Colonic mucosa (tissue), 4 donors: ENCODE measurements at places on chromosomes 7 and 10. TPM values are rescaled to one million over a fixed set of nuclear protein-coding genes. Genes with fewer than 3 reads are reported as not detected.
A peak's percentile ranks its signal among the peaks of the same experiment; 100 is the strongest.

Gene FZD1
- total RNA-seq, result 8.1 TPM

- H3K27ac ChIP-seq, result no peak overlapping the region
- no peak for DNase-seq
- peaks cover 8% of the 10 kb centered on the region for H3K4me1 ChIP-seq
- H3K4me3 ChIP-seq, result no peak overlapping the region
- no peaks in the 10 kb centered on the region for H3K36me3 ChIP-seq
Measured at GRCh38 chr10:73819081-73819480, 7.7 kb upstream of the NDST2 start.

Gene ANKRD22
- total RNA-seq, result 26.6 TPM

Gene SBDS
- total RNA-seq, result 112 TPM

- no peak for DNase-seq
- no peak overlapping the region for H3K27ac ChIP-seq
- H3K4me1 ChIP-seq, result no peaks in the 10 kb centered on the region
- H3K4me3 ChIP-seq, result no peak overlapping the region
Measured at GRCh38 chr10:67669978-67670377, 26.0 kb downstream of the CTNNA3 start.

DNA sequence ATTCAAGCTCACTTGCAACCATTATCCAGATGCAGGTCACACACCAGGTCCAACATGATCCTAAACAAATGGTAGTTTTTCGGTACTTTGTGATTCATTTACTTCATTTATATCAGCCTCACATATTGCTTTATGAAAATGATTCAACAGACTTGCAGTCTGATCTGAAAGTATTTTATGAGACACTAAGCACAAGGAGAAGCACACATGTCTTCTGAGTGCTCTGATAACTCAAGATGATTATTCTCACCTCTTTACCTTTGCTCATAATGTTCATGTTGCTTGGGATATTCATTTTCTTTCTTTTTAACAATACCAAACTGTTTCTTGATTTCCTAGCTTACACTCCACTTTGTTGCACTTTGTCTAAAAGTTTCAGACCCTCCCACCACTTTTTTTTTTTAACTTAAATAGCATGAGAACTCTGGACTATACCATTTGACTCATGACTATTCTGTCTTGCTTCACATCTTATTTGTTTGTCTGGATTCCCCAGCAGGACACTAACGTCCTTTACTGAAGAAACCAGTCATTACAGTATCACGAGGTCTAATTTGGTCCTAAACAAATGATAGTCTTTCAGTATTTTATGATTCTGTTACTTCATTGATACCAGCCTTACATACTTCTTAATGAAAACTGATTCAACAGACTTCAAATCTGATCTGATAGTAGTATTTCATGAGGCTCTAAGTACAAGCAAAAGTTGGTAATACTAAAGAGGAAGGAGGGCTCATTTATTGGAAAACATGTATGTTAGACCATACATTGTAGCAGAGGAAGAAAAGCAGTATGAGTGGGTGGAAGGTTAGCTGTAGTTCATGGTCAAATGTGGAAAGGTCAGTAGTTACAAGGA lies 171.8 kb upstream of the AHR start:
- H3K4me1 ChIP-seq, result no peaks in the 10 kb centered on the region
- no peak overlapping the region for H3K27ac ChIP-seq
- no peaks in the 10 kb centered on the region for H3K36me3 ChIP-seq
- DNase-seq, result no peak
- H3K27me3 ChIP-seq, result no peaks in the 10 kb centered on the region

- DNase-seq, result no peak
- no peaks in the 10 kb centered on the region for H3K36me3 ChIP-seq
- H3K27ac ChIP-seq, result no peak overlapping the region
- H3K4me1 ChIP-seq, result no peaks in the 10 kb centered on the region
Measured at GRCh38 chr10:2900530-2900929, 166.8 kb upstream of the PFKP start.

DNA sequence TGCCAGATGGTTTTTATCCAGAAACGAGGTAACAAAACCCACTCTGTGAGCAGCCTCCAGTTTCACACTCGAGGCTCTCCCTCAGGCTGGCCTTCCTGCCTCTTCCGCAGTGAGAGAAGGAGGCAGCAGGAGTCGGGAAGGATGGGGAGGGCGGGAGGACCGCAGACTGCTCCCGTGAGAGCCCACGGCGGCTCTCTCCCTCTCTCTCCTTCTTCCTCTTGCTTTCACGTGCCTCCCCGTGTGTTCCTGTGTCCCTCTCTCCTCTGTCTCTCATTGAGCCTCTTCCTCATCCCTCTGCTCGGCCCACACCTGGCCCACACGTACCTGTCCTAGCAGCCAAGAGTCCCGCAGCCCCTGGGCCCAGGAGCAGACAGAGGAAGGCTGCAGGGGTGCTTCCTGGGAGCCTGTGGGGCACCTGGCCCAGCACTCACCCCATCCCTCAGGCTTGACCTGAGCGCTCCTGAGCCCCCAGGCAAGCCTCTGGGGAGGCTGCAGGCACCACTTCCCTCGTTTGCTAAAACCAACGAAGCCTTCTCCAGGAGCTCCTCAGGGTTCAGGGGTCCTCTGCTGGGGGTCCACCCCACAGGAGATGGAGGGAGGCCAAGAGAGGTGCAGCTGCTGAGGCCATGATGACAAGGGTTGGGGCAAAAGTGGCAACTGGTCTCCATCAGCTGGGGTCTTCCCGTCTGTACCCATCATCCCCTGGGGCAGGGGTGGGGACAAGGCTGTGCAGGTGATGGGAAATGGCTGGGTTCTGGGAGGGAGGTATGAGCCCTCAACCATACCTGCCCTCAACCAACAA lies 13.6 kb downstream of the SPOCK2 start:
- no peaks in the 10 kb centered on the region for H3K4me1 ChIP-seq
- H3K4me3 ChIP-seq, result no peak overlapping the region
- DNase-seq, result no peak
- H3K36me3 ChIP-seq, result no peaks in the 10 kb centered on the region
- no peak overlapping the region for H3K27ac ChIP-seq

DNA sequence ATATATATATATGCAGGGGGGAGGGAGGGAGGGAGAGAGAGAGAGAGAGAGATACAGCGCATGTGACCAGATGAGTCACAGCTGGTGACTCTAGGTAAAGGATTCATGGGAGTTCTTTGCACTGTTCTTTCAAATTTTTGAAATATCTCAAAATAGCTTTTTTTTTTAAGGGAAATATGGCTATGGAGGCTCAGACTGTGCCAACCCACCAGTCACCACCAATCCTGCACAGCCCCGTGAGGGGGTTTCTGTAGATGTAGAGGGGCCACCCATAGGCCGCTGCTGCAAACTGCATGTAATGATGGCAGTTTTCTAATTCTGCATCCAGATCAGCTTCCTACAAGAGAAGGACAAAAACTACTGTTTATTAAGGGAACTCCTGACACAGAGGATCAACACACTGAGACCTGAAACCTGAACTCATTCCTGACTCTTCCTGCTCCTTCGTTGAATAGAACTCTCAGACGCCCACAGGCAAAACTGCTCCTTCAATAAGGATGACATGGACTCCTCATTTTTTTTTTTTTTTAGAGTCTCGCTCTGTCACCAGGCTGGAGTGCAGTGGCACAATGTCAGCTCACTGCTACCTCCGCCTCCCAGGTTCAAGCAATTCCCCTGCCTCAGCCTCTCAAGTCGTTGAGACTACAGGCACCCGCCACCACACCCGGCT lies 17.3 kb downstream of the DAGLB start:
- no peak for DNase-seq
- H3K27ac ChIP-seq, result no peak overlapping the region
- H3K4me3 ChIP-seq, result no peak overlapping the region
- H3K4me1 ChIP-seq, result no peaks in the 10 kb centered on the region

GRCh38 chr7:46651561-46652088 lies 730.6 kb upstream of the IGFBP3 start:
- no peaks in the 10 kb centered on the region for H3K36me3 ChIP-seq
- peak overlapping the region; percentile 8 for H3K27ac ChIP-seq
- no peak overlapping the region for H3K4me3 ChIP-seq
- peak; percentile 35 for DNase-seq

Gene CDK13
- 42.3 TPM for total RNA-seq

Gene COL1A2
- 131 TPM for total RNA-seq

- H3K27me3 ChIP-seq, result no peaks in the 10 kb centered on the region
- H3K4me1 ChIP-seq, result no peaks in the 10 kb centered on the region
- no peak overlapping the region for H3K4me3 ChIP-seq
- DNase-seq, result no peak
Measured at GRCh38 chr7:132214452-132214851, 361.8 kb downstream of the PLXNA4 start.

Gene TWNK
- total RNA-seq, result 11.4 TPM

DNA sequence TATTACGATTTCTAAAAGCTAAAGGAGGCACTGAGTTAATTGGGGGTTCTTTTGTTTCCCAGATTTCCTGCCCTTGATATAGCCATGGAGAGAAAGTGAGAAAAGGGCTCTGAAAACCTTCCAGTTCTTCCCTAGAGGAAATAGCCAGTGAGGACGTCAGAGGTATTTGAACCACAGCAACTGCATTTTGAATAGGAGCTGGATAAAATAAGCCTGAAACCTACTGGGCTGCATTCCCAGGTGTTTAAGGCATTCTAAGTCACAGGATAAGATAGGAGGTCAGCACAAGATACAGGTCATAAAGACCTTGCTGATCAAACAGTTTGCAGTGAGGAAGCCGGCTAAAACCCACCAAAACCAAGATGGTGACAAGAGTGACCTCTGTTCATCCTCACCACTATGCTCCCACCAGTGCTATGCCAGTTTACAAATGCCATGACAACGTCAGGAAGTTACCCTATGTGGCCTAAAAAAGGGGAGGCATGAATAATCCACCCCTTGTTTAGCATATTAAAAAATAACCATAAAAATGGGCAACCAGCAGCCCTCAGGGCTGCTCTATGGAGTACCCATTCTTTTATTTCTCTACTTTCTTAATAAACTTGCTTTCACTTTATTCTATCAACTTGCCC lies 85.1 kb upstream of the FRMD4A start:
- no peaks in the 10 kb centered on the region for H3K4me1 ChIP-seq
- no peaks in the 10 kb centered on the region for H3K27me3 ChIP-seq
- no peaks in the 10 kb centered on the region for H3K36me3 ChIP-seq
- H3K27ac ChIP-seq, result no peak overlapping the region
- no peak overlapping the region for H3K4me3 ChIP-seq
- DNase-seq, result no peak

DNA sequence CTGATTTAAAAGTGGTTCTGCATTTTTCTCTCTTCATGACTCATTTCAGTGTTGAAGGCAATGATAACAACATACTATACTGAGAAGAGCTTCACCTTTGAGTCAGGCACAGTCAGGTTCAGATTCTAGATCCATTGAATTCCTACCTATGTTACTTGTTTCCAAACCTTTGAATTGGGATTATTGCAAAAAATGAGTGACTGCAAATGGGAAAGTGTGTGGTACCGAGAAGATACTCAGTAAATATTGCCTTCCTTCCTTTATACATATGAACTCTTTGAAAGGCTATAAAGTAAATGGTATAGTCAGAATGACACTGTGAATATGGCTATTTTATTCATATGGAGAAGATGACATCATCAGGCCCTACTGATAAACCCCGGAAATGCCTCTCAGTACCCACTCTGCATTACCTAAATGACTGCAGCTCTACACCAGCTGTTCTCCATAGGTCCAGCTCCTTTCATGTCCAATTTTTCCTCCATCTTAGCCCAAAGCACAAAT lies 66.7 kb upstream of the FGL2 start:
- H3K36me3 ChIP-seq, result no peaks in the 10 kb centered on the region
- H3K27ac ChIP-seq, result no peak overlapping the region
- no peaks in the 10 kb centered on the region for H3K27me3 ChIP-seq
- H3K4me1 ChIP-seq, result no peaks in the 10 kb centered on the region

DNA sequence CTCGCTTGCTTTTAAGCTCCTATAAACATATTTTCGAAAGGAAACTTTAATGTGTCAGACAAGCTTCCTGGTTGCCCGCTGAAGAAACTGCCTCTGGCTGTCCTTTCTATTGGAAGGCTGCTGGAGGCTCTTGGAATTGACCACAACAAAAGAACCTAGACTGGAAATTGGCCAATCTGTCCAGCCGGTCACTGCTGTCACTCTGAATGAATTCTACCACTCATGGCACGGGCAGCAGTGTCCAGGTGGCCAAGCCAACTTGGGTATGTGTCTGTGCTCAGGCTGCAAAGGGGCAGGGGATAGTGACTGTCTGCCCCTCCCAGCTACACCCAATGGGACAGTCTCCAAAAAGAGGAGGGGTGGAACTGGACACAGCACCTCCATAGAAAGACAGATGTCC lies 57.6 kb downstream of the CDH23 start:
- no peak for DNase-seq
- no peak overlapping the region for H3K4me3 ChIP-seq
- H3K27me3 ChIP-seq, result no peaks in the 10 kb centered on the region
- no peak overlapping the region for H3K27ac ChIP-seq
- H3K4me1 ChIP-seq, result no peaks in the 10 kb centered on the region

DNA sequence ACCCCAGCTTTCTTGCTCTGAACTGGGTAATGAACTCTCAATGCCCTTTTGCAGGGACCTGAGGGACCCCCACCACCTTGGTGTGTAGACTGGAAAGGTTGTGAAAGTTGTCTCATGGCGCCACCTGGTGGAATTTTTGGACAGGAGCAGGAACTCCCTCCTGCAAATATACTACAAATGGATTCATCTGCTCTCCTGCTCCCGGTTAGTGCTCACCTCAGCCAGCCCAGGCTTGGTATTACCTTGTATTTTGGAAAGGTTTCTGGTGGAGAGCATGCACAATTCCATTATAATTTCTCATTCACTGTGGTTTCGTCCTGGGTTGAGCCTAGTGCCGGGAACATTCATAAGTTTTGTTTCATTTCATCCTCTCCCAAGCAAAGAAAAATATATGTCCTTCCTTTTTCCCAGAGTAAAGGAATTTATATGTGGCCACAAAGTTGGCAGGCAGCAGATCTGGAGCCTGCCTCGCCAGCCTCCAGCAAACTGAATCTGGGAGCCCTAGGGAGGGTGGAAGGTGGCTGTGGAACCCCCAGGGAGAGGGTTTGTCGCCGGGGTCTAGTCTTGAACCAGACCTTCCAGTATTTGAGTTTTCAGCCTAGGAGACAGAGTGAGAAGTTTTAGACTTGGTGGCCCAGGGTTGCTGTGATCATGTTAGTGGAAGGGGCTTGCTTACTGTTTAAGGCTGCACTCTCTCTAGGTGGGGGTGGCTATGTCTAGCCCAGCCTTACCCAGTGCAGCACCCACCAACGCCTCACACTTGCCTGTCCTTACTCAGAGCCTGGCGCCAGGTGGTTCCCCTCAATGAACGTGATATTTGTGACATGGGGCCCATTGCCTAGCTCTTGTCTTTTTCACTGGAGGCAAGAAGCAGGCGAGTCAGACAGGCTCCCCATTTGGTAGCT lies 9.5 kb downstream of the FAM241B start:
- H3K4me1 ChIP-seq, result no peaks in the 10 kb centered on the region
- no peaks in the 10 kb centered on the region for H3K27me3 ChIP-seq
- no peaks in the 10 kb centered on the region for H3K36me3 ChIP-seq
- H3K27ac ChIP-seq, result no peak overlapping the region
- peak; percentile 65 for DNase-seq

- H3K36me3 ChIP-seq, result no peaks in the 10 kb centered on the region
- no peaks in the 10 kb centered on the region for H3K27me3 ChIP-seq
- no peaks in the 10 kb centered on the region for H3K4me1 ChIP-seq
- H3K27ac ChIP-seq, result no peak overlapping the region
- no peak for DNase-seq
Measured at GRCh38 chr7:150959081-150959480, 19.0 kb downstream of the KCNH2 start.
